Kidney (tissue), 22 donors: ENCODE measurements at places on chromosomes 6 and 20. TPM values are rescaled to one million over a fixed set of nuclear protein-coding genes. Genes with fewer than 3 reads are reported as not detected.

Gene GPR6
- not detected for total RNA-seq

DNA sequence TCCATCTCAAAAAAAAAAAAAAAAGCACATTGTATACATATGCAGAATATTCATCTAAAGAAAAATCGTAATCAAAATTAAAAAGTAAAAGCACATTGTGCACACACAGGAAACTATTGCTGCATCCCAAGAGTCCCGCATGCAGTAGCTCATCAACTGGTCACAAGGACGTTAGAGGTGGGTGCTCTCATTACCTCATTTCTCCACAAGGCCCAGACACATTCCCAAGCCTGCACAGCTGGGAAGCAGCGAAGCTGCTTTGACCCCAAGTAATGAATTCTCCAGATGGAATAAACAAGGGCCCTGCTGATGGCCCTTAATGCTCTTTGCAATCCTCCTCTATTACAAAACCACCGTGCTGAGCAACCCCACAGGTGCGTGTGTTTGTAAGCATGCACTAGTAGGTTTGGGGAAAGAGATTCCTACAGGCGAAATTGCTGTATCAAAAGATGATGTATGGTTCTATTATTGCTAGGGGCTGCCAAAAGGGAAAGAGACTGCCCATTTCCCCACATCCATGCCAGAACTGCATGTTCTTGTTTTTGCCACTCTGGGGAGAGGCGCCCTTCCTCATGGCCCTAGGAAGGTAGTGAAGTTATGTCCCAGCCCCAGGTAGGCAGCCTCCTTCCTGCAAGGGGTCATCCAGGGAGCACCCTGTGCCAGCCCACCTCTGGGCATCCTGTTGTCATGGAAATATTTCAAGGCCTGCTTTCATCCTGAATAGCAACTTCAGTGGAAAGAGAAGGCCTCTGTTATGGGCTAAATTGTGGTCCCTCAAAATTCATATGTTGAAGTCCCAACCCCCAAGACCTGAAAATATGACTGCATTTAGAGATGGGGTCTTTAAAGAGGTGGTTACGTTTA is 34.6 kb upstream of the PTGIS start:
- peak; percentile 15 for DNase-seq

Gene KCNK16
- not detected for total RNA-seq

DNA sequence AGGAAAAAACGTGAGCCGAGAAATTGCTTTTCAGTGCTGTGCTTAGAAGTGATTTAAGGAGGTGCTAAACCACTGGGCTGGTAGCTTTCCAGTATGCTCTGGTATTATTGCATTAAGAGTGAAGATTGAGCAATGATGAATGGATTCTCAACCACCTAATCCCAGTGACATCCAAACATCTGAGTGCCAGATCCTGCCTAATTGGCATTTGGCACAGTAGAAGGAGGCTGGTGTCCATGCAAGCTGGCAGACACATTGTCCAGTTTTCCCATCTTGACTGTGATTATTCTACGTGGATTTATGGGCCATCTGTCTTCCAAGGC is 398.0 kb upstream of the PLCB4 start:
- no peak for DNase-seq

DNA sequence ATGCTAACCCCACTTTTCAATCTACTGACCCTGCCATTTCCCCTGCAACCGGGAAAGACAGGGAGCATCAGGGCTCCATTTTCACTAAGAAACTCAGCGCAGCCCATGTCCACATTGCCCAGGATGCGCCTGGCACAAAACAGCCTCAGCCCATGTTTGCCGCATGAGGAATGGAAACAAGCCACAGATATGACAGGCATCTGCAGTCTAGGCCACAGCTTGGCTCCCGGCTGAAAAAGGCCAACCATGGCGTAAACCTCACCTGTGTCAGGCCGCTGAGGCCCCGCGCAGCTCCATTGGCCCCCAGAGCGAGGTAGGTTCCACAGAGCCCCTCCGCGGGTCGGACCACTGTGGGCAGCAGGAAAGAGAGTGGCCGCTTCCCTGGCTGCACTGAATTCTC is 21.7 kb downstream of the GGT7 start:
- no peak for DNase-seq

DNA sequence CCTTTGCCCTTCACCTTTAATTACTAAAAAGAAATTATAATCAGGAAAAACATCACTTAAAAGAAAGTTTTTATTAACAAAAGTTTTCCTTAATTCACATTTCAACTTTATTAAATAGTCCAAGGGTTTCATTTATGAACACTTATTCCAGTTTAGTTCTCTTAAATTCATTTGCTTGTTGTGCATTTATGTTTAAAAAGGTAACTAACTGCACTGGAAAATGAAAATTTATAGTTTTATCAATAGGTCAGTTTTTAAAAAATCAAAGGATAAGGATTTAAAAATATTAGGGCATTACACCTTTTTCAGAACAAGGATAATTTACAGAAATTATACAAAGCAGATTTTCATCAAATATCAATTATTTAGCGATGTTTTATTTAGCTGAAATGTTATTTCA is 958 bp upstream of the ATP5F1E start:
- no peak for DNase-seq

DNA sequence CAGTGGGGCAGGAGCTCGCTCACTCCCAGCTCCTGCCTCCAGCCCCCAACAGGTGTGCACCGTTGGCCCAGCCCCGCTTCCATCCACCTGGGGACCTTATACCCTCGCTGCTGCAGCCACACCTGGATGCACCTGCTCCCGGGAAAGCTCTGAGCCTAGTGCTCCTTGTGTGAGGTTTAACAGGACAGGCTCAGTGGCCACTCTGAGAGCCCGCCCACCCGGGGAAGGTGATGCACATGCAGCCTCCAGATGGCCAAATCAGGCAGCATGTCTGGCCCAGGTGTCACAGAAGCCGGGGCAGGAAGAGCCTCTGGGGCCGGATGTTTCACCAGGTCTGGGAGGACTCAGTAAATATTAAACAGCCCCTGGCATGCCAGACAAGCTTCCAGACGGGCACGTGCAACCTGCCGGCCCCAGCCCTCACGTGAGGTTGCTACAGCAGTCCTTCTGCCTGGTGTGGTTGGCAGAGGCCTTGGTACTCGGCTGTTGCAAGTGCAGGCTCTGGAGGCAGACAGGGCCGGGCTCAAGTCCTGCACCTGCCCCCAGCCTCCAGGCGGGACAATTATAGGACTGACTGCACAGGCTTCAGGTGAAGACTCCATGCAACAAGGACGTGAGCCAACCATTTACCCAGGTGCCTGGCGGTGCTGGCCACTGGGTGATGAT is 66.9 kb downstream of the RIPOR3 start:
- peak; percentile 92 for DNase-seq
